Stimulated activated CD4-positive, alpha-beta T cell treated with anti-CD3 and anti-CD28 coated beads, Interleukin-2, amount 100 ng/mL, for 48 hours (primary cell): ENCODE measurements at places on chromosomes 6 and 20.

DNA sequence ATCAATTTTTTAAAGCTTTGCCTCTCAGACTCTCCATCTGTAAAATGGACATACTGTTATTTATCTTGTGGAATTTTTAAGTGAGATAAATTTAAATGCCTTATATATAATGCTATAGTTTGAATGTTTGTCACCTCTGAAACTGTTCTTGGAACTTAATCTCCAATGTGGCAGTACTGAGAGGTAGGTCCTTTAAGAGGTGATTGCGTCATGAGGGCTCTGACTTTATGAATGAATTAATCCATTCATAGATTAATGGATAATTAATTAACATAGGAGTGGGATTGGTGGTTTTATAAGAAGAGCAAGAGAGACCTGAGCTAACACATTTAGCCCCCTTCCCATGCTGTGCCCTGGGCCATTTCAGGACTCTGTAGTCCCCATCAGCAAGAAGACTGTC, 326.3 kb upstream of the TSHZ2 start:
- no peak for DNase-seq

- DNase-seq, result no peak
Measured at GRCh38 chr6:117157448-117157847, 107.9 kb upstream of the VGLL2 start.

DNA sequence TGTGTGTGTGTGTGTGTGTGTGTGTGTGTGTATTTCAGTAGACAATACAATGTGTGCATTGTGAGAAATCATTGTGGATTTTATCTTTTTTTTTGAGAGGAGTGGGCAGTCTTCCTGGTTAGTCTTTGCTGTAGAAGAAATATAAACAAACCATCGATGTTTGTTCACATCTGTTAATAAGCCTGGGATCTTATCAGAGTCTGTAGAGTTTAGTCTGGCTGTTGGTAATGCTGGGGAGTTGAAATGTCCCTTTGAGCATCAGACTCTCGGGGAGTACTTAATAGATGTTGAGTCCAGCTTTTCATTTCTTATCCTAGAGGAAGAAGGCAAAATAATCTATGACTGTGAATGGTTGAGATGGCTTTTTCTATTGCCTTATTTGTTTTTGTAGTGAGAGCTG, 96.6 kb upstream of the SUPT3H start:
- DNase-seq, result no peak

DNA sequence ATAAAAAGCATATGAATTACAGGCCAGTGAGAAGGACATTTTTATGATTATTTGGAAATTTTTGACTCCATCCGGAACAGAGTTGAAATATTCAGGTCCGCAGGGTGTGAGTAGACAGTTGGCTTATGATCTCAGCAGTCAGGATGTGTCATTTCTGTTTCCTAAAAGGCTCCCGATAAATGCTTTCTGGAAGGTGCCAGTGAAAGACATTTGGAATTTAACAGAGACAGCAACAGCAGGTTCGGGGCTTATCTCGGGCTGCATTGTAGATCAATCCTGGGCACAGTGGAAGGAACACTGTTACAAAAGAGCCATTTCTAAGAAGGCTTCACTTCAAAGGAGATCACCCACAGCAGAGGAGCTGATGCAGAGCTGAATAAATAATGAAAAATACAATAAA, 934.4 kb downstream of the KIF16B start:
- no peak for DNase-seq

- DNase-seq, result no peak
Measured at GRCh38 chr6:46530896-46531295, 39.6 kb upstream of the RCAN2 start.

- no peak for DNase-seq
Measured at GRCh38 chr6:2766767-2767656, 1.8 kb downstream of the WRNIP1 start.

- DNase-seq, result no peak
Measured at GRCh38 chr20:25022680-25023079, 30.1 kb upstream of the APMAP start.

- DNase-seq, result no peak
Measured at GRCh38 chr6:124866040-124866439, 96.2 kb upstream of the RNF217 start.

- DNase-seq, result no peak
Measured at GRCh38 chr6:35483490-35483889, 13.4 kb downstream of the TEAD3 start.

- DNase-seq, result no peak
Measured at GRCh38 chr20:64168381-64169090, 4.3 kb downstream of the MYT1 start.

GRCh38 chr6:27957516-27957915, 475 bp downstream of the OR2B6 start:
- no peak for DNase-seq

GRCh38 chr6:107493158-107494057, 3.5 kb downstream of the SOBP start:
- no peak for DNase-seq

GRCh38 chr6:30841644-30842504, 42.4 kb upstream of the DDR1 start:
- DNase-seq, result no peak

DNA sequence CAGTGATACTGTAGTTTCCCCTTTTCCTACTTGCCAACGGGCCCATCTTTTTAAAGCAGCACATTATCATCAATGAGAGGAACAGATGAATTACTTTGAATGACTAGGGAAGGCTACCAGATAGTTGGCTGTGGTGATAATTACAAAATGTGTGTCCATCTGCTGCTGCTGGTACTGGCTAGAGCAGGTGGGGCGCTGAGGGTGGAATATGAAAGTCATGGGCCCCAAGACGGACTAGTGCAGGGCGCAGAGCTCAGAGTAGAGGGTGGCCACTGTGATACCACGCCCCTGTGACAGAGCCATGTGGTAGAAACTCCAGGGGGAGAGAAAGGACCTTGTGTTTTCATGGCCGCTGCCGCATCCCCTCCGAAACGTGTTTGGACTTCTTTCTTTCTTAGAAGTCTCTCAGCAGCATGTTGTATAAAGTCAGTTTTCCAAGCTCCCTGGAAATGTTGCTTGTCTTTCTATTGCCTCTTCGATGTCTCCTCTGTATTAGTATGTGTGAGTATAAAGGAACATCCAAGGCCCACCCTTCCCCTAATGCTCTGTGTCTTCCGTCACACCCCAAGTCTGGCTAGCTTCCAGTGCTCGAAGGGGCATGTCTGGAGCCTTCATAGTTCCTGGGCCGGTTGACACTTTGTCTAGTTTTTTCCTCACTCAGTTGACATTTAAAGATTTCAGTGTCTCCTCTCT, 88.1 kb downstream of the PPP1R14C start:
- no peak for DNase-seq

DNA sequence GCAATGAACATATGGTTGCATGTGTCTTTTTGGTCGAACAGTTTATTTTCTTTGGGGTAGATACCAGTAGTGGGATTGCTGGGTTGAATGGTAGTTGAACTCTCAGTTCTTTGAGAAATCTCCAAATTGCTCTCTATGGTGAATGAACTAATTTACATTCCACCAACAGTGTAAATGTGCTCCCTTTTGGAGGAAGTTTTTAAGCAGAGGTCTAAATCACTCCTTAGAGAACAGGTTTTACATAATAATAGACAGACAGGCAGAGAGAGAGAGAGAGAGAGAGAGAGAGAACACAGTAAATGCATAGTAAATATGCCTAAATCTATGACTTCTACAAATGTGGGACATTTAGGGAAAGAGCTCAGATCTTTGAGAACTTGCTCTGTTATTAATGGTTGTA, 37.6 kb downstream of the GRM1 start:
- DNase-seq, result no peak

DNA sequence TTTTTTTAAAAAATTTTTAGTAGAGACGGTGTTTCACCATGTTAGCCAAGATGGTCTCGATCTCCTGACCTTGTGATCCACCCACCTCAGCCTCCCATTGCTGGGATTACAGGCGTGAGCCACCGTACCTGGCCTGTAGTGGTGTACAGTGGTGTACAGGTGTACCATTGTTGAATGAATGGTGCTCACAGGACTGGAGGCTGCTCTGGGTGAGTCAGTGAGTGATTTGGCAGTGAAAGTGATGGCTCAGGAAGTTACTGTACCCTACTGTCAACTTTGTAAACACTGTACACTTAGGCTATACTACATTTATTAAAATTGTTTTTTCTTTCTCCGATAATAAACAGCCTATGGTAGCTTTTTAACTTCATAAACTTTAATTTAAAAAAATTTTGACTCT, 122.8 kb upstream of the EEF1E1 start:
- DNase-seq, result no peak

DNA sequence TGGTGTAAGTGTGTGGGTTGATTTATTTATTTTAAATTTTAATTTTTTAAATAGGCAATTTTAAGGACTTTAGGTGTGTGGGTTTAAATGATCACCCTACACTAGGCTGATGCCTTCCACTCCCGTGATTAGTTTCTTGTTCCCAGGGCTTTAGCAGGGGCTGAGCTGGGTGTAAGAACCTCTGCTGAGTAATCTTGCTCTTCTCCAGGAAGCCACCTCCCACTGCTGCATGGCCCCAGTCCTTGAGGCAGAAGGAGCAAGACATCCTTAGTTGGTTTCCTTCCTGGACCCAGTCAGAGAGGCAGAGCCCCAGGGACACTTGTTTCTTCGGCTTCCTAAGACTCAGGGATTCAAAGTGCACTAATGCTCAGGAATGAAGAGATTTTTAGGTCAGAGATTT, 19.8 kb upstream of the CDC5L start:
- no peak for DNase-seq

DNA sequence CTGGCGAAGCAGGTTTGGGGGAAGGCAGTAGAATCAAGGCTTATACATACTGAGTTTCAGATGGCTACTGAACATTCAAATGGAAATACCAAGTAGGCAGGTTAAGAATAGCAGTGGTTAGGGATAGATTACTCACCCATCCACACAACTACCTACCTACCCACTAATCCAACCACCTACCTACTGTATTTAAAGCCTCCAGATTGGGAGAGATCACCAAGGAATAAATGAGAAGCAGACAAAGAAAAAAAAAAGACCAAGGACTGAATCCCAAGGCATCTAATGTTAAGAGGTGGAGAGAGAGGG, 68.3 kb upstream of the SMIM29 start:
- DNase-seq, result no peak

DNA sequence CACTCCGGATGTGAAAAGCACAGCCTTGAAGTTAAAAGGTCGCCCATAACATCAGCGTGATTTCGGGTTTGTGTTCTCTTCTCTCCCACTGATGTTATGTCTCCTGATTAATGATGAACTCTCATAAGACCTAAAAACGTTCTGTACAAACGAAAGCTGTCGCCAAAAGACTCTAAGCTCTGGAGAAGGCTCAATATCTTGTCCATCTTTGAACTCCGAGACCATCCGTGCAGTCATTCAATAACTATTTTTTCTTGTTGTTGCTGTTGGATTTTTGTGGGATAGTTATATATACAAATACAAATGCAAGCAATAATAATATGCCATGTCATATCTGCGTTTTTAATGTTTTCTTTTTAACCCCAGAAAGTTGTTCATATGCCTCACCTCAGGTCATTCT, 291.8 kb upstream of the MARCKS start:
- DNase-seq, result no peak

- DNase-seq, result no peak
Measured at GRCh38 chr20:50191065-50191543, 474 bp downstream of the CEBPB start.

GRCh38 chr20:62263396-62263795, 25.1 kb downstream of the OSBPL2 start:
- no peak for DNase-seq

GRCh38 chr20:24979036-24979960, 13.3 kb downstream of the APMAP start:
- DNase-seq, result no peak

DNA sequence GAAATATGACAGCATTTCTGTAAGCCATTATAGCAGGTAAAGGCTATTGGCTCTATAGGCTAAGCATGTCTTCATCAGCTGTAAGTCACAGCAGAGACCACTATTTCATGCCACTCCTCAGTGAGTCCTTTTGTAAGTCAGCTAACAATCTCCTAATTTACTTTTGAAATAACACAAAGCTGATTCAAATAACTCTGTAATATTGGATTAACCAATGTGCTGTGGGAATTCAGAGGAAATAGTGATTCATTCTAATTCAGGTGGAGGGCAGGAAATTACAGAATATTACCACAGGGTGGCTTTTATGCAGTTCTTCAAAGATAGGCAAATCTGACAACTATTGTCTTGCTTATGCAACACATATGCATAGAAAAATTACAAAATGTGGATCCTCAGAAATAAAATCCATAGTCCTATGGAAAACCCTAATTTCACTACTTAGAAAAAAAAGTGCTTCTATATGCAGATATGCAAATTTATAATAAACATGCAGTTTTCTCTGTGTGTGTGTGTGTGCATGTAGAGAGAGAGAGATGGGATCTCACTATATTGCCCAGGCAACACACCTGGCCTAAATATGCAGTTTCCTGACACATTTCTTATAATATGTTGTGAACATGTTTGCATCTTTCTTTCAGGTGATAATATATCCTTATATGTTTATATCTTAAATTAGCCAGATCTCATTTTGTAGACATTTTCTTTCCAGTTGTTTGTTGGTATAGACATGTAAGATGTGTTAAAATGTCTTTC, 4.8 kb upstream of the SMIM28 start:
- DNase-seq, result no peak

- DNase-seq, result no peak
Measured at GRCh38 chr6:125668071-125668470, 81.4 kb upstream of the HEY2 start.

- no peak for DNase-seq
Measured at GRCh38 chr6:35191889-35192288, 21.9 kb upstream of the SCUBE3 start.

DNA sequence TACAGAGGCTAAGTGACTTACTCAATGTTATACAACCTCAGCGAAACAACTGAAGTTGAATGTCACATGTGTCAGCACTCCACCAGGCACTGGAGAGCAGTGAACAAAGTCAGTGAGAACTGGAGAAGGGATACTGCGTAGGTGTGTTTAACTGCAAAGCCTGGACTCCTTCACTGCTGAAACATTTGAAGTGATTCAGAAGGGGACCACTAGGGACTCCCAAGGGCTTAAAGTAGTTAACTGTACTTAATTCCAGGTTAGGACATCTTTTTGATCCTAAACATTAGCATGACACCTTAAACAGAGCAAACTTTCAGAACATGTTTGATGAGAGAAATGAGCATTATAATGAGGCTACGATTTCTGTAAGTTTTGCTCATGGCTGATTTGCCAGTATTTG, 45.0 kb upstream of the ZBTB24 start:
- no peak for DNase-seq

DNA sequence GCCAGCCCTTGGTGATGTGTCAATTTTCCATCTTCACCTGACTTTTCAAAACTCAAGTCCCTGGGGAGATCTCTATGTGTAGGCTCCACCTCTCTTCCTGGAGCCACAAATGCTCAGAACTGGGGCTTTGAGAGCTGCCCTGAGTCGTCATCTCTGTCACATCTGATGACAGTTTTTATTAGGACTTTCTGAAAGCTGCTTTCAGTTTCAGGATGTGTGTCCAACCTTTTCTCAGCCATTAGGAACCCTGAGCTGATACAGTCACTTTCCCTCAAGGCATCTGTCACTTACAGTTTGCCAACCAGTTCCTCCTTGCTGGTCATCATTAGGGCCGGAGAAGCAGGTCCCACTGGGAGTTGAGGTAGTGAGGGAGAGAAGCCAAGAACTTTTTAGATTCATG, 365.9 kb upstream of the CHD6 start:
- DNase-seq, result no peak
